ENCODE measurements at places on chromosomes 6 and 20.

GRCh38 chr6:55175078-55176049, 1.0 kb downstream of the HCRTR2 start:
- DNase-seq = no peak

GRCh38 chr6:140236732-140237131, 862.3 kb upstream of the CITED2 start:
- DNase-seq = no peak

- no peak for DNase-seq
Observed at GRCh38 chr6:49523901-49524300, 24.2 kb downstream of the GLYATL3 start.

DNA sequence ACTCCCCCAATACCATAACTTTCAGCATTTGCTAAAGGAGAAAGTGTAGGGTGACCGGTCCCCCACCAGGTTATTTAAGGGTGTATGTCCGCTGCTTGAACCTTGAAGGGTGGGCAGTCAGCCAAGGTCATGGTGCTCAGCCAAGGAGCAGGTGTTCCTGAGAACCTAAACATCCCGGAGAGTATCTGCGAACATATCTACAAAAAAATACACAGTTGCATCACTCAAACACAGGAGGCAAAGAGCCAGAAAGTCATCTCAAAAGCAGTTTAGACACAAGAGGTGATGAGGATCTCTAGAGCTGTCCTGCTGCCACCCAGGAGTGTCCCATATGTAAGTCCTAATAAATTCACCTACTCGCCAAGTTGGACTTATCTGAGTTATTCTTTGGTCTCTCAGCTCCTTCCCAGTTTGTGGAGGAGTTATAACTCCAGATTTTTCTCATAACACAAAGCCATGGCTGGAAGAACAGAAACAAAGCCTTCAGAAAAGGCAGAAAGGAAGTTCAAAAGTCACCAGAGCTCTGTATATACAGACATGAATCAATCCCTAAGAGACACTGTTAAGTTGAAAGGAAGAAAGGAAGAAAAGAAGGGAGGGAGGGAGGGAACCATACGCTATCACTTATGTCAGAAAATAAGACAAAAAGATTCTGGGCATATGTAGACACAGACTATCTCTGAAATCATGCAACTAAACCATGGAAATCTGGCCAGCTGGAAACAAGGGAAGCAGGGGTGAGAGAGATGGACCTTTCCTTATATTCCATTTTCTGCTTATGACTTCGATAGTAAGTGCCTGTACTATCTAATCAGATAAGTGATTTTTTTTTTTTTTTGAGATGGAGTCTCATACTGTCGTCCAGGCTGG, 11.3 kb downstream of the MBOAT1 start:
- DNase-seq = no peak

GRCh38 chr6:17212546-17213371, 68.4 kb upstream of the RBM24 start:
- DNase-seq = no peak

DNA sequence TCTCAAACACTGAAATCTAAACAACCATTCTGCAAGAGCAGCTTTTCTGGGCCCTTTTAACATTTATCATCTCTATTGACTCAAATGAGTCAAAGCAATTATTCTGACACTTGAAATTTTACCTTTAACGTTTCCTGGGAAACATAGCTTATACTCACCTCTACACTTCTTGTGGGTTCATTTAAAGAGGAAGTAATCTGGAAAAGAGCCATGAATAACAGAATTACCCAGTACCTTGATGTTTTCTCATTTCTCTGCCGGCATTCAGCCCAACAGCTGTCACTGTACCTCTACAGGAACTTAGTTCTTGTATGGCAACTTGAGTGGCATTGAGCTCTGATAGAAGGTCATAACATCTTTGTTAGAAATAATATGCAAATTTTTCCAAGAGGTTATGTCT, 272.2 kb downstream of the KCNQ5 start:
- DNase-seq = no peak

- no peak for DNase-seq
Observed at GRCh38 chr6:93389192-93389591, 30.2 kb downstream of the EPHA7 start.

DNA sequence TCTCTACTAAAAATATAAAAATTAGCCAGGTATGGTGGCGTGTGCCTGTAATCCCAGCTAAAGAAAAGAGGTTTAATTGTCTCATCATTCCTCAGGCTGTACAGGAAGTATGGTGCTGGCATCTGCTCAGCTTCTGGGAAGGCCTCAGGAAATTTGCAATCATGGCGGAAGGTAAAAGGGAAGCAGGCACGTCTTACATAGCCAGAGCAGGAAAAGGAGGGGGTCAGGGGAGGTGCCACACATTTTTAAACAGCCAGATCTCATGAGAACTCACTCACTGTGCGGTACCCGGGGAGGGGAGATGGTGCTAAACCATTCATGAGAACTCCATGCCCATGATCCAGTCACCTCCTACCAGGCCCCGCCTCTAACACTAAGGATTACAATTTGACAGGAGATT, 191.7 kb downstream of the EYA2 start:
- DNase-seq = no peak

DNA sequence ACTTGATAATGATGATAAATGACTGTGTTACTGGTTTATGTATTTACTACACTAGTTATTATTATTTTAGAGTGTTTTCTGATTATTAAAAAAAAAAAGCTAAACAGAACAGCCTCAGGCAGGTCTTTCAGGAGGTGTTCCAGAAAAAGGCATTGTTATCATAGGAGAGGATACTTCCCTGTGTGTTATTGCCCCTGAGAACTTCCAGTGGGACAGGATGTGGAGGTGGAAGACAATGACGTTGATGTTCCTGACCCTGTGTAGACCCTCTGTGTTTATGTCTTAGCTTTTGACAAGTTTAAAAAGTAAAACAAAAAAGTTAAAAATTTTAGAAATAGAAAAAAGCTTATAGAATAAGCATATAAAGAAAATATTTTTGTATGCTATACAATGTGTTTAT, 49.1 kb downstream of the NCOA7 start:
- DNase-seq = no peak

GRCh38 chr6:12069891-12070529, 57.9 kb downstream of the HIVEP1 start:
- DNase-seq = no peak

- no peak for DNase-seq
Observed at GRCh38 chr20:63694584-63695423, 1.6 kb upstream of the TNFRSF6B start.

GRCh38 chr6:88512951-88513350, 346.8 kb upstream of the CNR1 start:
- DNase-seq = no peak

DNA sequence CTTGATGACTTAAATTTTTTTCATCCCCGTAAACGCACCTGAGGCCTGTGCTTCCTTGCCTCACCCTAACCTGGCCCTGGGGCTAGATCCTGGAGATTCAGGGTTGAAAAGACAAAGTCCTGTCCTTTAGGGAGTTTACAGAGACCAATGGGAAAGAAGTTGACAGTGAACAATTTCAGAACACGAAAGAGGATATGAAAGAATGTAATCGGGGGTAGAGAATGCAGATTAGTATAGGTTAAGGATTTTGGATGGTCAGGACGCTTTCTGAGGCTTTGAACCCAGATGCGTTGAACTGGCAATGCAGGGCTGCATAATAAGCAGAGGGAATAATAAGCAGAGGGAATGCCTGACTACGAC, 1.7 kb upstream of the FBXO5 start:
- DNase-seq = peak; percentile 41

GRCh38 chr6:157668009-157668401, 155.0 kb upstream of the SNX9 start:
- no peak for DNase-seq

DNA sequence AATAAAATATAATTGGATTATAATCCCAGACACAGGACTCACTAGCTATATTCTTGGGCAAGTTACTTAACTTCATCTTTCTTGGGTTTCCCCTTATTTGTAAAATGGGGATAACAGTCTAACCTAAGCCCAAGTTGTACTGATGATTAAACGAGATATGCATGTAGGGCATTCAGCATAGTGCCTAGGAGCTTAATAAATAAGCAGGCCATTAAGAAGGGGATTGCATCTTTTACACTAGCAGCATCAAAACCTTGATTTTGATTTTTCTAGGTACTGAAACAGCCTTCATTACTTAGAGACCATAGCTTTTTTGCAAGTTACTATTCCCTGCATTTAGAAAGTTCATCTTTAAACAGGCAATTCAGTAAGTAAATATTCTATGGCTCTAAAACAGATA, 2.2 kb upstream of the QKI start:
- no peak for DNase-seq

GRCh38 chr6:11473008-11473740, 64.4 kb upstream of the TMEM170B start:
- no peak for DNase-seq

- DNase-seq = no peak
Observed at GRCh38 chr6:46719099-46719498, 16.1 kb downstream of the PLA2G7 start.

DNA sequence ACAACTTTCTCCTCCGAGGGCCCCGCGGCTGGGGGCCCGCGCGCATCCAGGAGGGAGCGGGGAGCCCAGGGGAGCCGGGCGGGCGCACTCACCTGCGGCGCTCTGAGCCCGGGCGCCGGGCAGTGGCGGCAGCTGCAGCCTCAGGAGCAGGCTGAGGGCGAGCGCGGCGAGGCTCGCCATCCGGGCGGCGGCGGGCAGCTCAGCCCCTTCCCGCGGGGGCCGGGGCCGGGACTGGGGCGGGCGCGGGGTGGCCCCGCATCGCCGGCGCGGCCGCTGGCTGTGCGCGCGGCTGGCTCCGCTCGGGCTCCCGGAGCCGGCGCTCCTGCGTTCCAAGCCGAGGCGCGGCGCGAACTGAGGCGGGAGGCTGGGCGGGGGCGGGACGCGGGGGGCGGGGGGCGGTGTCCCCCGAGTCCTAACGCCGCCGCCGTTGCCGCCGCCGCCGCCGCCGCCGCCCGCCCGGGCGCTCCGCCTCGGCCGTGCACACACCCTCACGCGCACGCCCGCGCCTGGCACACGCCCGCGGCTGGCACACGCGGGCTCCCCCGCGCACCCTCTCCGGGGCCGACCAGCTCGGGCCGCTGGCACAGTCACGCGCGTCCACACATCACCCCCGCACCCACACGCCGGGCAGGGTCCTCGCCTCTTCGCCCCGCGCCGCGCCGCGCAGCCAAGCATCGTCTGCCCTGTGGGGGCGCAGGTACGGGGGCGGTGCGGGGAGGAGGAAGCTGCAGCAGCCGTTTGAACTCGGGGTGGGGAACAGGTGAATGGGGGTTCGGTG, at the start of gene PTPRT:
TSS of gene PTPRT (minus strand) at position 353 of the 778 bp plus-strand sequence. CDS start at position 180, 173 bp downstream.
- DNase-seq = no peak

GRCh38 chr20:56537997-56538396, 5.0 kb downstream of the FAM209B start:
- DNase-seq = no peak

DNA sequence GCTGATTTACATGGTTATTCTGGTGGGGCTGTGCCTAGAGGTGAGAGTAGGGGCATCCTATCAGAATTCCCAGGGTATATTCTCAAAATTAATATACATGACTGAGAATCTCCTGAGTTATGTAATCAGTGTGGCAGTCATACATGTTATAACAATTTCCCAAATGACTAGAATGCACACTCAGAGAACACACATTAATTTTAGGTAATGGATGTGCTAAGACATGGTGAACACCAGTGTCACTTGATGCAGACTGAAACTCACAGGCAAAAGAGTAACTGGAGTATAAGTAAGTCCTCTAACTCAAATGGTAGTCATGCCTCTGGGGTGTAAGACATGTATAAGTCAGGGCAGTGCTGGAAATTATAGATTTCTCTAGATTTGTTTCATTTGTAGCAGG, 1198.4 kb upstream of the CITED2 start:
- no peak for DNase-seq

GRCh38 chr6:139820210-139820609, 445.8 kb upstream of the CITED2 start:
- no peak for DNase-seq

- no peak for DNase-seq
Observed at GRCh38 chr20:53623134-53623453, 29.5 kb upstream of the ZNF217 start.

GRCh38 chr6:50145125-50145524, 95.4 kb upstream of the DEFB112 start:
- DNase-seq = no peak

GRCh38 chr6:32431142-32431541, 8.5 kb upstream of the HLA-DRA start:
- no peak for DNase-seq

GRCh38 chr20:25579081-25579770, 6.1 kb downstream of the NINL start:
- no peak for DNase-seq

DNA sequence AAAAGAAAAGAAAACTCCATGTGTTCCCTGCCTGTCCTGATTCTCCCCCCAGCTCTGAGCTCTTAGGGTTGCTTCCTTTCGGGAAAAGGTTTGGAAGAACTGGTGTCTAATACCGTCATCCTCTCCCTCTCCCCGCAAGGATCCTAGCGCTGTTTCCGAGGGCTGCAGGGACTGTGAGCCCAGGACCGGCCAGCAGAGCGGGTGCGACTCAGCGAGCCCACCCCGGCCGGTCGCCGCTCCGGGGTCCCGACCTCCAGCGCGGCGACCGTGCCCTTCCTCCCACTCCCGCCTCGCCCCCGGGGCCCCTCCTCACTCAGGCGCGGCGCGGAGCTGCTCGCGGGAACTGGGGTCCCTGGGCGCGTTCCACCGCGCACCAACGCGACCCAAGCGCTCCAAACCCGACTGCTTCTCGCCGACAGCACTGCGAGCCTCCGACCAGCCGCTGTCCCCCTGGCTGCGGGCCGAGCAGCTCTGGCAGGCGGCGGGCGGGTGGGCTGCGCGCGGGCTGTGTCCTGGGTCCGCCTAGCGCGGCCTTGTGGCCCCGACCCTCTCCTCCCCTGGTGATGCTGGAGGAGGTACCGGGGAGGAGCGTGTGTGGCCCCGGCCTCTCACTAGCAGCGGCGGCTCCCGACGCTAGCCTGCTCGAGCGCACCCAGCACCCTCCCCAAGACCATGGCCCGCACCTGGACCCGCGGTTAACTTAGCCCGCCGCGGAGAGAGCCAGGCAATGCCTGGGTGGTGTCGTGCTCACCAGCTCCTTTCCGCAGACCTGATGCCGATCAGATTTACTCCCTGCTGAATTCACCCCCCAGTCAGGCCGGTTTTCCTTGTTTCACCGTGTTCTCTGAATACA, at the start of gene PLA2G7:
TSS of gene PLA2G7 (minus strand) at position 509 of the 853 bp plus-strand sequence. CDS start 12,484 bp downstream, outside the sequence.
- DNase-seq = no peak

GRCh38 chr20:16747291-16747811, 807 bp upstream of the OTOR start:
- DNase-seq = no peak

GRCh38 chr20:45576995-45577394, 2.1 kb downstream of the WFDC8 start:
- DNase-seq = no peak

DNA sequence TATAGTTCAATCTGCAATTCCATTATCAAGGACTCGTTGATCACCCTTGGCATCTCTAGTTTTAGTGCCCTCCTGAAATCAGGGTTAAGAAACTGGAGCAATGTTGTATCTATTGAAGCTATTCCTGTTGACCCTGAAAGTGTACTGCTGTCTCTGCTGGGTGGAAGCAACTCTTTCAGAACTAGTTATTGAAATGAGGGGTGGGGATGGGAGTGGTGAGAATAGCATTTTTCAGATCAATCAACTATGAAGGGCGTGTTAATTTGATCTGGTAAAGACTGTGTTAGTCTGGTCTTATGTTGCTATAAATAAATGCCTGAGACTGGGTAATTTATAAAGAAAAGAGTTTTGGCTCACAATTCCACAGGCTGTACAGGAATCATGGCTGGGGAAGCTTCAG, 152.5 kb upstream of the BMP5 start:
- no peak for DNase-seq

- no peak for DNase-seq
Observed at GRCh38 chr6:12909833-12910232, 193.3 kb downstream of the PHACTR1 start.

- no peak for DNase-seq
Observed at GRCh38 chr6:140806431-140806830, 1326.3 kb upstream of the GJE1 start.
